Posterior cingulate gyrus (tissue), 11 donors: ENCODE measurements at places on chromosomes 3 and 15.

DNA sequence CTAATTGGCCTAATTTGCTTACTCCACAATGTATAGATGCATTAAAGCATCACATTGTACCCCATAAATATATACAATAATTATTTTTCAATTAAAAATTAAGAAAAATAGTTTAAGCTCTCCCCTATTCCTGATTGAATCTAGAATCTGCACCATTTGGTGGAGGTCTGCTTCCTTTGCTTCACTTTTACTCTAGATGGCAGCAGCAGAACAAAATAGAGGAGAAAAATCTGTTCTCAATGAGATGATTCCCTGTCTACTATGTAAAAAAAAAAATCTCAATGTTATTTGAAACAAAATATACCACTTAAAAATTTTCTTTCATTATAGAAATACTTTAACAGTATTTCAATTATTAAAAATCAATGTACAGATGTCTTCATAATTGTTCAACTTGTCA is 109.6 kb upstream of the FXR1 start:
- DNase-seq, result no peak

- no peak for DNase-seq
Observed at GRCh38 chr15:88073391-88073691, 183.2 kb downstream of the NTRK3 start.

- DNase-seq, result no peak
Observed at GRCh38 chr3:177279118-177279815, 82.0 kb upstream of the TBL1XR1 start.

DNA sequence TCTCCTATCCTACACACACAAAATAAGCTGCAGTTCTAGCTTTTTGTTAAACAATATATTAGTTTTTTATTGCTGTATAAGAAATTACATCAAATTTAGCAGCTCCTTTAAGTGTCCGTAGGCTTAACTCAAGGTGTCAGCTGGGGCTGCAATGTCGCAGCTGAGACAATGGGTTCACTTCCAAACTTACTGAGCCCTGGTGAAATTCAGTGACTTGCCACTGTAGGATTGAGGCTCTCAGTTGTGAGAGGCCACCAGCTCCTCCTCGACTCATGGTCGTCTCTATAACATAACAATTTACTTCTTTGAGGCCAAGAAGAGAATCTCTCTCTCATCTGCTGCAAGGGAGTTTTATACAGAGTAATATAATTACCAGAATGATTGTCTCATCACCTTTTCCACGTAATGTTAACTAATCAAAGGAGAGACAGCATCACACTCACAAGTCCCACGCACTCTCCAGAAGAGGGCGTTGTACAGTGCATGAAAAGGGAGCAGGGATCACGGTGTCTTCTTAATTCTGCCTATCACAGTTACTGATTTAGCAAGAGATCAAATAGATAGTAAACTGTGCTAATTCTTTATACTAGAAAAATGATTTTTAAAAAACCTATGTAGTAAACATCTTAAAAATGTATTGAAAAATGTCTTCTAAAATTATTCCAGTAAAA is 735.6 kb upstream of the GBE1 start:
- no peak for DNase-seq

- DNase-seq, result no peak
Observed at GRCh38 chr15:38647683-38648082, 83.1 kb upstream of the RASGRP1 start.

DNA sequence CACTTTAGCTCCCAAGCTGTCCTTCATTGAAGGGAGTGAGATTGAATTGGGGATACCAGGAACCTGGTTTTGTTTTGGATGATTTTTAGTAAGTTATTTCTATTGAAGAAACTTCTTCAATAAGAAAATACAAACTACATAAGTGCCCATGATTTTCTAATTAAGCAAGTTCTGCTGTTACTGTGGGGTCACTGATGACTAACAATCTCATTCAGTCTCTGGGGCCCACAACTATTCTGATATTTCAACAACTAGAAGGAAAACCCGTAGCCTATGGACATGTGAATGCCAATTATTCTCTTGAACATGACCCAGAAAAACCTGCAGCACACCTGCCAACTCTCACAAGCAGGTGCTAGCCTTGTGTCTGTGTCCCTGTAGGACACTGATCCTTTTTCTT is 184.6 kb downstream of the DCLK3 start:
- DNase-seq, result no peak

DNA sequence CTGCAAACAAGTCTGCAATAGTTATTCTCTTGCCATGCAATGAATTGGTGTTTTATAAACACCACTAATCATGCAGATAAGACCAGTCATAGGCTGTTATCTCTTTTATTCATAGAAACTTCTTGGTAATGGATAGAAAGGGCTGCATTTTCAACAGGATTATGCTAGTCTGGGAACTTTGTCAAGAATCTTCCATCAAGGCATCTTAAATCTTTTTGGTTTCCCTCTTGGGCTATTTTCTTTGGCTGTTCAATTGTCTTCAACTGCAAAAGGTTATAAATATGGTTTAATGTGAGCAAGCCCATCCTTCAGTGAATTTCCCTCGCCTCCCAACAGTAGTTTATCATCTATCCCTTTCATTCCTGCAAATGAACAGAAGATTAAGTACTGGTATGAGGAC is 59.0 kb upstream of the MINAR1 start:
- DNase-seq, result no peak

GRCh38 chr3:39361252-39361927 is 21.8 kb upstream of the SLC25A38 start:
- DNase-seq, result no peak

DNA sequence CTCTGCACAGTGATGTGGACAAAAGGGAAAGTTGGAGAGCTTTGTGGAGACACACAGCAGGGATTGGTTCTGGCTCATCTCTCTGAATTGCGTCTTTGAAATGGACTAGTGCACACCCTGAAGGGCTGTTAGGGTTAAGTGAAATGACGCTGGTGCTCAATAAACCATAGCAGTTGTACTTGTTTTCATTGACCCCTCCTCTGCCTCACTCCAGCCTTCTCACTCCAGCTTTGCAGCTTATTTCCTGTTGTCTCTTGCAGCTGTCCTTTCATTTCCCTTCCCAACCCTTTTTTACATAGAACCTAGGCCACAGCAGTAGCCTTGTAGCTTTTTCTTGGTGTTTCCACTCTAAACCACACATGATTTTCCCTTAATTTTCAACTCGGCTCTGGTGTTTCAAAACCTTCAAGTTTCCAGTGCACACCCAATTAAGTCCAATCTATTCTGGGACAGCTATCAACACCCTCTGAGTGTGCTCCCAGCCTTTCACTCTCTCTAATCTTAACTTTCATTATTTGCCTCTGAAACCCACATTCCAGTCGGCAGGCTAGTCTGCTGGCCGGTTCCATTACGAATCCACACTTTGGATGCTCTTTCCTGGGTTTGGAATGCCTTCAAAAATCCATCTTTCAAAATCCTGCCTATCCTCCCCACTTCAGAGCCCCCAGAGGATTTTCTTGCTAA is 6.4 kb downstream of the C3orf52 start:
- DNase-seq, result no peak

DNA sequence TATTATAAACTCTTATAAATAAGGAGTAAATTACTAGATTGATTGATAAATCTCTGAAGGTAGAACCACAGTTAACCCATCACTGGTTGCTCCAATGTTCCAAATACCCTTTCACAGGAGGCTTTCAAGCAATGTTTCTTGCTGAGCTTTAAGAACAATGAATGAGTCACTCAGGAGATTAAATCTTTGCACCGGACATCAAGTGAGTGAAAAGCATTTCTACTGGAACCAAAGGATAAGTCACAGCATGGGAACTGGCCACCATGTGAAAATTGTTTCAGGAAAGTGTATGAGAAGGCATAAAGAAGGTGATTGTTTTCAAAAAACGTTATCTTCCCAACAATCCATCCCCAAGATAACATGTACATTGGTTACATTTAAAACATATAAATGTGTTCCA is 90.6 kb downstream of the CNTN3 start:
- DNase-seq, result no peak

- no peak for DNase-seq
Observed at GRCh38 chr15:26561896-26562295, 211.0 kb downstream of the GABRB3 start.

DNA sequence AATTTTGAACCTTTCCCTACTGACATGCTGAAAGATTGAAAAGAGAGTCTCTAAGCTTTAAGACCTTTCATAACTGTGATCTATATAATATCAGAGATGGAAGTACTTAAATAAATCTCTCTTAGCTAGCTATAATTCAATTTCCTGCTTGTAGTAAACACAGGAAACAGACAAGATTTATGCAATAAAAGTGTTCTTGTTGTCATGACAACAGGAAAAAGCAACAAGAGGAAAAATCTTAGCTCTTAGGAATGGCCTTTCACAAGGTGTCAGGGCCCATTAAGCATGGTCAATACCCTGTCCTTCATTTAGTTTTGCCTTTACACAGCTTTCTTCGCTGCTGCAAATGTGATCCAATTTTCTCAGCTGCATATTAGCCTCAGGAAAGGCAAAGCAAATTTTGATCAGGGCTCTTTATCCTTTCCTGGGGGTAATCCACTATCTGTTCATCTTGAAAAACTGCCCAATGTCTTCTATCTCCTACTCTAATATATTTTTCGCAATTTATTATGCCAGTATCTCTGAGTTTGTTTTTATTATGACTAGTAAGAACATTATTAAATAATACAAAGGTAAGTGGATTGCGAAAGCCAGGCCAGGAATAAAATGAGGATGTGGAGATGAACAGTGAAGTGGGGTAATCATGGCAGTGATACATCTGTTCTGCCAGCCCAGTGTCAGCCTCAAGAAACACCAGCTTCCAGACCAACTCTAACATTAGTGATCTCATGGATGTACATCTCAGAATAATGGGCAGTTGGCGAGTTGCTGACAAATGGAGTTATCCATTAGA is 28.7 kb downstream of the SIDT1 start:
- DNase-seq, result no peak

GRCh38 chr3:169780742-169781141 is 7.5 kb downstream of the MYNN start:
- DNase-seq, result no peak

DNA sequence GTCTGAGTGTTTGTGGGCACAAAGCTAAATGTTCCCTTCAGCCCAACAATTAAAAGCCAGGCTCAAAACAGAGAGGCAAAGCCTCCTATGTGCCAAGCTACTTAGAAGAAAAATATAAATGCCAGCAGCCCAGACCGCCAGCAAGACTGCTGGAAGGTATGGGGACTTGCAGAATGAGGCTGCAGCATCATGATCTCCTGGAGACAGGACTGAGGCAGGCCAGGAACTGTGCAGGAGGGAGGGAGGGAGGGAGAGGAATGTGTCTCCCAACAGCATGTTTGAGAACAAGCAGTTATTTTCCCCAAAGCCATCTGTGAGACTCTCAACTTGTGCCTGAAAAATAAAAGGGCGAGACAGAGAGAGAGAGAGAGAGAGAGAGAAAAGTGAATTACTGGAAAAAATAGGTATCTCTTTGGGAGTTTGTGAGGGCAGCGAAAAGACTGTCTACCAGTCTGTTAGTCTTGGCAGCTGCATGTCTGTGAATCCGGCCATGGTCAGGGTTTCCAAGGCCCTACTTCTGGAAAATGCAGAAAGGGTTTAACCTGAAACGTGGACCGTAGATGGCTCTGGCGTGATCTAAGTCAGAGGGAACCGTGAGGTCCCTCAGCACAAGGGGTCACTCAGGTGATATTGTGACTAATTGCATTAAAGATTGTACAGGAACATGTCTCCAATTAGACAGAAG is 139.7 kb upstream of the COL8A1 start:
- no peak for DNase-seq

GRCh38 chr3:8854656-8855055 is 85.2 kb upstream of the OXTR start:
- no peak for DNase-seq

DNA sequence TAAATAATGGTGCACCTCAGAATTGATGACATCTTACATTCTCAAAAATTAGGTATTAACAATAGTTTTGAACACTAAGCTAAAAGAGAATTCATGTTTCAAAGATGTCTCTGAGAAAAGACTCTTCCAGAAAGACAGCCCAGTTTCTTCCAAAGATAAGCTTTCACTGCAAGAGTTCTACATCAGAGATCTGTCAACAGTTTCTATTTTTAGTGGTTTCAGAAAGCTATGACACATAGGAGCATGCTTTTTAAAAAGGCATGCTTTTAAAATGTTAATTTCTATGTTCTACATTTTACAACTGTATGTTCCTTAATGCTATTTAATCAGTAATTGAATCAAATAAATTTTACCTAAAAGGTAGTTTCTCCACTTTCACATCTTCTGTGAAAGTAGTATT is 88.2 kb downstream of the PLOD2 start:
- DNase-seq, result no peak

GRCh38 chr15:52511084-52511483 is 17.6 kb downstream of the MYO5A start:
- no peak for DNase-seq

DNA sequence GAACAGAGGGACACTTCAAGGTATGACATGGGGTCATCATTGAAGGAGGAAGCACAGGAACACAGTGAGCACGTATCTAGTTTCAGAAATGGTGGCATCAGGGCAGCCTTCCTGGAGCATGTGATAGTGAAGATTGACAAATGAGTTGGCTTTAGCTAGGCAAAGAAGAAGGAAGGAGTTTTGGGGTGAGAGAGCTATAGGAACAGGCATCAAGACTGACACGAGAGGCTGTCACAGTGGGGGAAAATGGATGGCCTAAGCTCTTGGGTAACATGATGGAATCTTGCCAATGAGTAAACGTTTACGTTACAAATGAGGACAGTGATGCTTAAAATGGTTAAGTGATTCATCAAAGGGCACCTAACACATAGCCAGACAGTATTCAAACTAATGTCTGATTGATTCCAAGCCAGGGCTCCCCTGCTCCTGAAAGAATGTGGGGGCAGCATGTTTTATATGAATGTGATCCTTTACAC is 23.1 kb upstream of the GPR171 start:
- DNase-seq, result no peak

- peak; percentile 4 for DNase-seq
Observed at GRCh38 chr3:87145553-87145952, 81.6 kb upstream of the CHMP2B start.

DNA sequence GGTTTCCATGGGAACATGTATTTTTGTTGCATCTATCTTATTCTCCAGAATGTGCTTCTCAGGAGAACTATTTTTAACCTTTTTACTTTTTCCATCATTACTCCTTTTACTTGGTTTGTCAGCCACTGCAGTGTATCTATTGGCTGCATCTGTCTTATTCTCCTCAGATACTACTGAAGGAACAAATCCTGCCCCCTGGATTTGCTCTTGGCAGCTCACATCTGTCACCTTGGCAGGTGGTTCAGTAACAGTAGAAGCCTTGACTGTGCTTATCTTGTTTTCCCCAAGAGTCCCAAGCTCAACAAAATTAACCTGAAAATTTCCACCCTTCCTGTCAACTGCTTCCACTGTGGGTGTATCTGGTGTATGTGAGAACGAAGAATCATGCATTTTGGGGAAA is 106.0 kb downstream of the MAP4 start:
- DNase-seq, result no peak

- DNase-seq, result no peak
Observed at GRCh38 chr3:59995563-59995962, 945.7 kb upstream of the CFAP20DC start.

DNA sequence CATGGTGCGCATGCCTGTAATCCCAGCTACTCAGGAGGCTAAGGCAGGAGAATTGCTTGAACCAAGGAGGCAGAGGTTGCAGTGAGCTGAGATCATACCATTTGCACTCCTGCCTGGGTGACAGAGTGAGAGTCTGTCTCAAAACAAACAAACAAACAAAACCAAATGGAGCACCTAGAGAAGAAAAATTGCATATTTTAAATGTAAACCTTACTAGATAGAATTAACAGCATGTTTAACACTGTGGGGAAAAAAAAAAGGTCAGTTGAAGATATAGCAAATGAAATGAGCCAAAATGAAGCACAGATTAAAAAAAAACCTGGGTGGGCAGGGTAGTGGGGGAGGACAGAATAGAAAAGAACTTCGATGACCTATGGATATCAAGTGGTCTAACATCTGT is 7.3 kb downstream of the PPP1R14D start:
- DNase-seq, result no peak

GRCh38 chr3:172249039-172249438 is 199.2 kb downstream of the GHSR start:
- no peak for DNase-seq
